ENCODE measurements at places on chromosomes 7 and 10. TPM values are rescaled to one million over a fixed set of nuclear protein-coding genes. Genes with fewer than 3 reads are reported as not detected.

DNA sequence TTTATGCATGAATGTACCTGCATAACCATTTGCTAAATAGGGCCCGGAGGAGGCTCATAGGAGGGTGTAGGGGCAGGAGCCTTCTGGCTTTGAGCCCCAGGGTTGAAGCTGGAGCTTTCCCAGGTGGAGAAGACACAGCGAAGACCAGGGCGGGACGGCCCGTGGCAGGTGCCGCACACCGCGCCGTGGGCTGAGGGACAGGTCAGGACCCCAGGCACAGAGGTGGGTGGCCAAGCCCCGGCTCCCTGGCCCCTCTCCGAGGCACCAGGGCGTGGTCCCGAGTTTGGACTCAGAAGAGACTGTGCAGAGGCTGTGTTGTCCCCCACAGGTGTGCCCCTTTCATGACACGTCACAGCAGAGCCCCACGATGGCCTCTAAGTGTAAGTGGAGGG is 56.5 kb downstream of the PWWP2B start:
- no peaks in the 10 kb centered on the region for H3K36me3 ChIP-seq
- no peaks in the 10 kb centered on the region for H3K4me1 ChIP-seq
- no peak overlapping the region for H3K27ac ChIP-seq
- no peaks in the 10 kb centered on the region for H3K27me3 ChIP-seq
- H3K4me3 ChIP-seq, result no peak overlapping the region

ACSM6 gene
- total RNA-seq, result 0.99 TPM

DNA sequence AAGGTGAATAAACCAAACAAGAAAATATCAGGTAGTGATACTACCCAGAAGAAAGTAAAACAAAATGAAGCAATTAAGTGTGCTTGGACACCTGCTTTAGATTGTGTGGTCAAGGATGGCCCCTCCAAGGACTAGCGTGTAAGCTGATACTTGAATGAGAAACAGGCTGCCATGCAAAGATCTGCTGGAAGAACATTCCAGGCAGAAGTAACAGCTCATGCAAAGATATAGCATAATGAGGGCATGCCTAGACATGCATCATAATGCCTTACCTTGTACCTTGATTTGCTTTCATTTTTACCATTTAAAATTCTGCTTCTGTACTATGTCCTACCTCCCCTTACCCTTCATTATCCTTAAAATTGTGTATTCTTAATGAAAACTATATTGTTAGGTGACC is 74.8 kb upstream of the HDAC9 start:
- H3K36me3 ChIP-seq, result no peaks in the 10 kb centered on the region
- DNase-seq, result no peak
- H3K4me3 ChIP-seq, result no peak overlapping the region
- H3K27me3 ChIP-seq, result no peaks in the 10 kb centered on the region

NPTX2 gene
- total RNA-seq, result 35.2 TPM

CYP2C19 gene
- not detected for total RNA-seq

TAS2R3 gene
- 3.1 TPM for total RNA-seq

TEX47 gene
- total RNA-seq, result not detected

DNA sequence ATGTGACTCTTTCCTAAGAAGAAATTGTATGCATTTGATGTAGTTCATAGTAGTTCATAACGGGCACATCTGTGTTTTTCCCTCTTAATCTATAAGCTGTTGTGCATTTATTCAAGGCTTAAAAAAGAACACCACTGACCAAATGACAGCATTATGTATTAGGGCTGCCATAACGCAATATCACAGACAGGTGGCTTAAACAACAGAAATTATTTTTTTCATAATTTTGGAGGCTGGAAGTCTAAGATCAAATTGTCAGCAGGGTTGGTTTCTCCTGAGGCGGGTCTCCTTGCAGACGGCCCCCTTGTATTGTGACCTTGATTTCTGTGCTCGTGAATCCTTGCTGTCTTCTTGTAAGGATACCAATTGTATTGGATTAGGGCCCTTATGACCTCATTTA is 627 bp upstream of the SSMEM1 start:
- DNase-seq, result no peak
- no peaks in the 10 kb centered on the region for H3K27me3 ChIP-seq
- H3K36me3 ChIP-seq, result no peaks in the 10 kb centered on the region
- no peaks in the 10 kb centered on the region for H3K4me1 ChIP-seq
- no peak overlapping the region for H3K4me3 ChIP-seq

GRCh38 chr7:138036135-138036534 is 34.2 kb upstream of the CREB3L2 start:
- no peaks in the 10 kb centered on the region for H3K4me1 ChIP-seq
- DNase-seq, result no peak
- H3K27ac ChIP-seq, result no peak overlapping the region
- H3K4me3 ChIP-seq, result no peak overlapping the region

GRIFIN gene
- not detected for total RNA-seq

GIMAP8 gene
- 20.0 TPM for total RNA-seq

DNA sequence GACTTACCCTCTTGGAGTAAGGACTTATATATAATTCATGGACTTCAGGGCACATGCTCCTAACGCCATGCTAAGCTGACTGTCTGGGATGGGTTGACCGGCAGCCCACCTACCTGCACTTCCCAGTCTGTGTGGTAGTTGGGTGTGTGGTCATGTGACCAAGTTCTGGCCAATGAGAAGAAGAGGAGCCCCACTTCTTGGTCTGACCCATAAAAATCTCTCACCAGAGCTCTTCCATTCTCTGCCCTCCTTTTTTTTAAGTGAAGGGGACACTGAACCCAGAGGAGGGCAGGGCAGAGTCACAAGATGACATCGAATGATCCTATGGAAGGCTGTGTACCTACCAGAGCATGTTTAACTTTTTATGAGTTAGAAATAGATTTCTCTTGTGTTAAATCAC is 370.1 kb downstream of the FRMD4A start:
- DNase-seq, result no peak
- no peaks in the 10 kb centered on the region for H3K4me1 ChIP-seq
- H3K4me3 ChIP-seq, result no peak overlapping the region
- no peaks in the 10 kb centered on the region for H3K36me3 ChIP-seq
- H3K27ac ChIP-seq, result no peak overlapping the region
- H3K27me3 ChIP-seq, result no peaks in the 10 kb centered on the region

DNA sequence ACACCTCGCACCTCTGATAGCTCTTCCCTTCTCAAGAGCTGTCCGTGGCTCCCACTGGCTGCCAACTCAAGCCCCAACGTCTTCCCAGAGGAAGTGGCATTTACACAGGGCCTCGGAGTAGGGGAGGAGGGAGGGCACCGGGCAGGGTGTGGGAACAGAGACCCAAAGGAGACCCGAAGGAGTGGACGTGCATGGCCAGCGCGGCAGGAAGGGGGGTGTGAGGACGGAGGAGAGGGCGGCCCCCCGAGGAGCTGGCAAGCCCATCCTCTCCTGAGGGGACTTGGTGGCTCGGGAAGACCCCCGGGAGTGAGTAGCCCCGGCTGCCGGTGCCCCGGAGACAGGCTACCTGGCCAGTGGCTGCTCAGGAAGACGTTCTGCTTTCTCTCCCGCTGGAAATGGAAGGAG is 85.9 kb downstream of the FOXL3 start:
- no peaks in the 10 kb centered on the region for H3K27me3 ChIP-seq
- peak; percentile 65 for DNase-seq
- H3K36me3 ChIP-seq, result no peaks in the 10 kb centered on the region
- no peak overlapping the region for H3K4me3 ChIP-seq
- H3K27ac ChIP-seq, result no peak overlapping the region
- no peaks in the 10 kb centered on the region for H3K4me1 ChIP-seq

ADRB1 gene
- total RNA-seq, result 0.19 TPM

DNA sequence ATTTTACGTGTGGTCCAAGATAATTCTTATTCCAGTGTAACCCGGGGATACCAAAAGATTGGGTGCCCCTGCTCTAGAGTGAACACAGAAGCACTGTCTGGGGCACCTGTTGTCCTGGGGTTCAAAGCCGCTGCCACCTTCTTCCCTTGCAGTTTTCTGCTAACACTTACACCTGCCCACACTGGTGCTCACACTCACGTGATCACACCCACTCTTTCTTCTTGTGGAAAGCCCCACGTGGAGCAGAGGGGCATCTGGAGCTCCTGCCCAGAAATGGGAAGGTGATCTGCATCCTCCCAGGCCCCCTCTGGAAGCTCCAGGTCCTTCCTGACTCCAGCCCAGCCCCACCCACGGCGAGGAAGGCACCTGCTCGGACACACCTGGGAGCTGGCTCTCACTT is 42.9 kb downstream of the PTPRN2 start:
- no peaks in the 10 kb centered on the region for H3K4me1 ChIP-seq
- H3K36me3 ChIP-seq, result no peaks in the 10 kb centered on the region
- H3K27ac ChIP-seq, result no peak overlapping the region
- peak; percentile 17 for DNase-seq
- H3K4me3 ChIP-seq, result no peak overlapping the region

- DNase-seq, result no peak
- H3K27me3 ChIP-seq, result no peaks in the 10 kb centered on the region
- no peak overlapping the region for H3K27ac ChIP-seq
- no peak overlapping the region for H3K4me3 ChIP-seq
Observed at GRCh38 chr7:85030893-85031292, 156.0 kb downstream of the SEMA3D start.

AMPH gene
- 6.3 TPM for total RNA-seq

ASZ1 gene
- total RNA-seq, result not detected

DNA sequence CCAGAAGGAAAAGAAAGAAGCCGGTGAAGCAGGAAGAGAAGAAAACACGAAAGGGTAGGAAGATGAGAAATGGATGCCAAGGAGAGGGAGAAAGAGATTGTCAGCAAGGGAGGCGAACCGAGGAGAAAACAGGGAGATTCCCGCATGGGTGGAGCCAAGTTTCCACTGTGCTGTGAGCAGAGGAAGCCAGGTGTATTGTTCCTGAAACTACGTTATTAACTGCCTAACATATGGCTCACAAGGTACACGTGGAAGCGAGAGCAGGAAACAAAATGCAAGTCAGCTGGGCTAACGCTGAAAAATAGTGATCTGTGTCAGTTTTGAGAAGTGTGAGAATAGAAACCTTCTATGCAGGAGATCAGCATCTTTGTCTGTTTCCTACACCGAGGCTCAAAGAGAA is 20.4 kb upstream of the HIPK2 start:
- no peak overlapping the region for H3K27ac ChIP-seq
- no peaks in the 10 kb centered on the region for H3K27me3 ChIP-seq
- H3K4me3 ChIP-seq, result no peak overlapping the region
- no peaks in the 10 kb centered on the region for H3K4me1 ChIP-seq
- no peaks in the 10 kb centered on the region for H3K36me3 ChIP-seq

DNA sequence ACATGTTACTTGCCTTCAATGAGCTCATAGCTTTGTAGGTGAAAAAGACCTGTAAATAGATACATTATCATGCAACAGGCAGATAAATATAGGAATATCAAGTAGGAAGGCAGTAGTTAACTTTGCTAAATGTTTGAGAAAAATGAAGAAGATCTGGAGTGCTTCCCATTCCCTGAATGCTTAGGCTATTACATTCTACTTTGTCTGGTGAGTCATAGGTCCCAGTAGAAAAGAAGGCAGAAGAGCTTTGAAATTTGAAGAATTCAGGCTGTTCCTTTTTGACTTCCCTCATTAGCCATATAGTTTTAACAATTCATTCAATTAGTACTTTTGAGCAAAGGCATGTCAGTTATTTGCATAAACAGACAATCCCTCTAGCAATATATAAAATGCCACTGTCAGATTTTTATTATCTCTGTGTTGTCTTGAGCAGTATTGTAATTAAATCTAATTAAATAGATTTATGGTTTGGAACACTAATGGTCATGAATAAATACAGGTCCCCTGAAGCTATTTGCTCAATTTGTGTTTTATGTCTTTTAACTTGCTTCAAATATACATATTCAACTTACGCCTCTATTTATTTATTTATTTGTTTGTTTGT is 875.0 kb downstream of the REEP3 start:
- DNase-seq, result no peak
- H3K4me1 ChIP-seq, result peaks cover 3% of the 10 kb centered on the region
- no peak overlapping the region for H3K27ac ChIP-seq
- H3K36me3 ChIP-seq, result no peaks in the 10 kb centered on the region

- no peaks in the 10 kb centered on the region for H3K27me3 ChIP-seq
- no peaks in the 10 kb centered on the region for H3K36me3 ChIP-seq
- no peak overlapping the region for H3K27ac ChIP-seq
- no peak for DNase-seq
- H3K4me1 ChIP-seq, result no peaks in the 10 kb centered on the region
Observed at GRCh38 chr7:108330227-108330626, 126.0 kb downstream of the NRCAM start.

DNA sequence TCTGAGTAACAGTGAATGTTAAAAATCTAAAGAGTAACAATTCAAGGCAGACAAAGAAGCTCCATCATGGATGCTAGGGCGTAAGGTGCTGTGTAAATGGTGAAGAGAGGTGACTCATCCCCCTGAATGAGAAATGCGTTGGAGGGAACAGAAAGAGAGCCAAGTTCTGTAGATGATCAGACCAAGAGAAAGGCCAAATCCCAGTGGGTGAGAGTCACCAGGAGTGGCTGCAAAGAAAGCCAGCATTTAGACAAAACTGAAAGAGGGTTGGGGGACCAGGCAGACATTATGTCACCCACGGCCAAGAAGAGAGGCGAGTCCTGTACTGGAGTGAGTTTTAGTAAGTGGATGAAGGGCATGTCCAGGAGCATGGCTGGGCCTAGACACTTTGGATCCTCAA is 153.1 kb downstream of the TRIL start:
- no peaks in the 10 kb centered on the region for H3K4me1 ChIP-seq
- no peaks in the 10 kb centered on the region for H3K27me3 ChIP-seq
- peaks cover 1% of the 10 kb centered on the region for H3K36me3 ChIP-seq

DNA sequence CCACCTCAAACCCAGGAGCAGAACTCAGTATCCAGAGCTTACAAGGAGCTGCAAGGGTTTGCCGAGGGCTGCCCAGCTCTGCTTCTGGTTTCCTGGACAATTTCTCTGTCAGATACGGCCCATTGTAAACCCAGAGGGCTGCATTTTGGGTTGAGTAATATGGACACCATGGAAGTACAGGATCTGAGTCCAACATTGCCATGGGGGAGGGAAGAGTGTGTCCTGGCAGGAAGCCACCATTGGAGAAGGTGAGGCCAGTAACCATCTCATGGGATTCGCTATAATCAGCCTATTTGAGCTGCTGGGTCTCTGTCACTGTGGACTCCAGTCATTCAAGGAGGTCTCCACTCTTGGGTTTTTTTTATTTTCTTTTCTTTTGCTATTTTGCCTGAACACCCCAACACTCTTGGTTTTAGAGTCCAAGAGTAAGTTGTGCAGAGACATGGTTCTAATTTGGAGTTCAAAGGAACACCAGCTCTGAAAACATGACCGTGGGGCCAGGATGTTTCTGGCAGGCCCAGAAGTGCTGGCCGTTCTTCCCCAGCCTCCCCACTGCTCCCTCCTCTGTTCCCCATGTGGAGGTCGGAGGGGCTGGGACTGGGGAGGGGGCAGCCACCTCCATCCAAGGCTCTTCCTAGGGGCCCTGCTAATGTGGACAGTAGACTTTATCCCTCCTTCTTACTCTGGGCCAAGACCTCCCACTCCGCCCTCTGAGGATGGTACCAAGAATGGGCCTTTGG is 46.2 kb downstream of the CHST3 start:
- no peaks in the 10 kb centered on the region for H3K27me3 ChIP-seq
- peaks cover 6% of the 10 kb centered on the region for H3K36me3 ChIP-seq
- H3K27ac ChIP-seq, result peak overlapping the region; percentile 43
- H3K4me3 ChIP-seq, result no peak overlapping the region

DNA sequence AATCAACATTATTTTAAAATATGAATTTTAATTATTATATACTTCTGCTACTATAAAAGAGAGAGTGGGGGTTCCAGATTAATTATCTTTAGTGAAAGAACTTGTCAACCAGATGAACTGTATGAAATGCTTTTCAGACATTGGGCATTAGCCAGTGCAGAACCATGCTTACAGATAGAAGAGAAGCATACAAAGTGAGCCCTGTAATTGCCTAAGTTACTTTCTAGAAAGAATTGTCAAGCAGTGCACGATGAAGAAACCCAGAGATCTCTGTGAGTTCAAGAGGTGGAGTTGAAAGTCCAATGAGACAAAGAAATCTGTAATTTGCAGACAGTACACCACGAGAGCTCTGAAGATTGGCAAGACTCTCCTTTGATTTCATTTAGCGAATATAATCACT is 166.7 kb downstream of the CDC14C start:
- H3K36me3 ChIP-seq, result no peaks in the 10 kb centered on the region
- no peak overlapping the region for H3K4me3 ChIP-seq
- no peak for DNase-seq
- H3K27ac ChIP-seq, result no peak overlapping the region
- no peaks in the 10 kb centered on the region for H3K27me3 ChIP-seq
